Vagina (tissue), 2 donors: ENCODE measurements at places on chromosomes 1 and 21. TPM values are rescaled to one million over a fixed set of nuclear protein-coding genes. Genes with fewer than 3 reads are reported as not detected.

CFHR3 gene
- not detected for total RNA-seq

AADACL4 gene
- total RNA-seq: not detected

NPHS2 gene
- not detected for total RNA-seq

PM20D1 gene
- not detected for total RNA-seq

KRTAP27-1 gene
- not detected for total RNA-seq

C1orf185 gene
- total RNA-seq: not detected

FMOD gene
- total RNA-seq: 80.3 TPM

HHIPL2 gene
- not detected for total RNA-seq
